Upper lobe of right lung (tissue), 1 donor: ENCODE measurements at places on chromosomes 5 and 9.

- DNase-seq: no peak
Measured at GRCh38 chr9:110949081-110949480, 89.2 kb downstream of the LPAR1 start.

GRCh38 chr5:93019896-93020295 is 561.1 kb downstream of the NR2F1-AS1 start:
- DNase-seq: no peak

DNA sequence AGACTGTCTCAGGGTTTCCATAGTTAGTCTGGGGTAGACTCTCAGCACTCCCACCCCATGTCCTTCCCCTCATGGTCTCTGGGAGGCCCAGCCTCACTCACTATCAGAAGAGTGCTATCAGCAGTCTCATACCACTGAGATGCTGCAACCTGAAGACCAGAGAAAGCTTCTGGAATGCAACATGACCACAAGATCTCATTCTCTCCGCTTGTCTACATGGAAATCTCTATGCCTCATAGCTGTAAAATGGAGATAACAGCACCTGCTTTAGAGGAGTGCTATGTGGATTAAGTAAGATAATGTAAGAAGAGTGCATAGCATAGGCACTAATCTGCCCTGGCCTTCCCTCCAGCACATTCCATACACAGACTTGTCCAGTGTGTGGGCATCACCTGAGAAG is 47.0 kb upstream of the ZNF169 start:
- no peak for DNase-seq

GRCh38 chr9:33024126-33024965 is 727 bp upstream of the DNAJA1 start:
- no peak for DNase-seq
